NCI-H2081 treated with DMSO at 0.1 percent for 48 hours (cell line): ENCODE measurements at places on chromosomes 6 and 20.

DNA sequence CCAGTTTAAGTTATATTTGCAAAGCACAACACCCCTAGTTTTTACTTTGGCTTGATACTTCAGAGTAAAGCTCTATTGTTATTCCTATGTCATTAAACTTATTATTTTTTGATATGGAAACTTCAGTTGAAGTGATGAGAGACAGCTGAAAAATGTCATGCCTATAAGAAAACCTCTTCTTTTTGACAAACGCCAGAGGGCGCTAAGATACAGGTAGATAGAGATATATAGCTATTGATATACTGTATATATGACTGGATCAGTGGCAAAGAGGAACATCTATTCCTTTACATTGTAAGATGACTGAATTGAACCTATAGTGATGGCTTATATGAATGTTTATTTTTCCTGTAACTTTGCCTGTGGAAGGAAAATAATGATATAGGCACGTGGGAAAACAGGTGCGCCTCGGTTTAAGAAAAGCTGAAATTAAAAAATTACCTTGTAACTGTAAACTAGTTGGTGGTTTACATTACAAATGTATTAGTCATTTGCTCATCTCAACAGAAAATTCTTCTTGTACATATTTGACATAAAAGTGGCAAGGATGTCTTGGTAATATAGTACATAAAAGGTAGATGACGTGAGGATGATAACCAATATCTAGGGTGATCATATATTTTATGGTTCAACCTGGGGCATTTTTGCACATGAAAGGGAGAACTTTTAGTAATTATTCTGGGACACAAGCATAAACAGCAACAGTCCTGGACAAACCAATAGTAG is 74.1 kb downstream of the LAMA4 start:
- peak; percentile 27 for DNase-seq

GRCh38 chr20:32737371-32738223 is 5.7 kb downstream of the COMMD7 start:
- no peak for DNase-seq

DNA sequence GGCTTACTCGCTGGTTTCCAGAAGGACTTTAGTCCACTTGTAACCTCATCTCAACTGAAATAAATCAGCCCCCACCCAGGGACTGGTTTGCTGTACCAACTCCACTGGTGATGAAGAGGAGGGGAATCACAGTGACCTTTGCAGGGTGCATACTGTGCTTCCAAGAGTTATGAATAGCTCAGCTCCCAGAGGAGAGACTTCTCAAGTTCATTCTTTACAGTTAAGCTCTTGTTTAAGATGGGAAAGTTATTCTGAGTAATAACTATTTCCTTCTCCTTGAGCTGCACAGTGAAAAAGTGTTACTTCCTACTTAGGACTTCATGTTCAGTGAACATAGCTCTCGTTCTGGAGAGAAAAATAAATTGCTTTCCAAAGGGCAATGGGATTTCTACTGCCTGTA is 166.5 kb upstream of the ECI2 start:
- DNase-seq, result no peak

DNA sequence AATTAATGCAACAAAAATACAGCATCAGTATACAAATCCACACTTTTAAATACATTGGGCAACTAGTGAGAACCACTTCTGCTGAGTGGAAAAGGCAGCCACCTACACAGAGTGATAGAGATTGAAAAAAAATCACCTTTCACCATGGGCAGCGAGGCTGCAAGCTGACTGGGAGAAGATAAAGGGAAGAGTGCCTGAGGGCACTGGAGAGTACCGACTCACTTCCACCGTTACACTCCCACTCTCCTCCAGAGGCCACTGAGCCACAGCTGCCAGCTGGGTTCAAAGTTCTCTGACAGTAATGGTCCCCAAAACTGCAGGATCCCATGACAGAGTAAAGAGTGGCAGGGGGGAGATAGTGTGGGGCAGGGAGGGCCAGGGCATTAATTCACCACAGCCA is 24.1 kb downstream of the PXT1 start:
- no peak for DNase-seq

- no peak for DNase-seq
Measured at GRCh38 chr20:64035933-64036345, at the start of gene C20orf204. Gene C20orf204, plus strand, starts transcription at chr20:64036182. Its CDS starts 142 bp downstream, at chr20:64036324.

GRCh38 chr20:1619861-1620444 is at the start of gene SIRPB1:
Gene SIRPB1, minus strand, starts transcription at chr20:1620009. Its CDS starts 65 bp downstream, at chr20:1619944.
- DNase-seq, result no peak

DNA sequence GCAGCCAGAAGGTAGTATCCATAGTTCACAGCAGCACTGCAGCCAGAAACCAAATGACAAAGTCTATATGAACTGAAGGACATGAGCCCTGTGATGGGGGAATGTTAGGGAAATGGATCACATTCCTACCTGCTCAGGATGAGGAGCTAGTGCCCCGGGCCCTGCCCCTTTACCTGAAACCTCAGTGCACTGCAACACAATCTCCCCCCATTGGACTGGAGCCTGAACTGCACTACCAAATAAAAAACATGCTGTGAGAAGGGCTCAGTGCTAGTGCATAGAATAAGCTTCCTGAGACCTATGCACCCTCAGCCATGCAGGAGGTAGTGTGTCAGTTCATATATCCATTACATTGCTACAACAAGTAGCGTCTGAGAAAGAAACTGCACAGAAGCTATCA is 477.8 kb downstream of the HACE1 start:
- DNase-seq, result no peak

- no peak for DNase-seq
Measured at GRCh38 chr6:152068622-152069261, 261.3 kb downstream of the ESR1 start.

GRCh38 chr6:134468633-134469032 is 150.7 kb upstream of the SGK1 start:
- DNase-seq, result no peak

- no peak for DNase-seq
Measured at GRCh38 chr6:46453741-46454316, 37.4 kb downstream of the RCAN2 start.

GRCh38 chr20:53927990-53928389 is 142.4 kb downstream of the BCAS1 start:
- DNase-seq, result no peak

GRCh38 chr6:142728364-142728763 is 216.6 kb downstream of the HIVEP2 start:
- DNase-seq, result no peak

DNA sequence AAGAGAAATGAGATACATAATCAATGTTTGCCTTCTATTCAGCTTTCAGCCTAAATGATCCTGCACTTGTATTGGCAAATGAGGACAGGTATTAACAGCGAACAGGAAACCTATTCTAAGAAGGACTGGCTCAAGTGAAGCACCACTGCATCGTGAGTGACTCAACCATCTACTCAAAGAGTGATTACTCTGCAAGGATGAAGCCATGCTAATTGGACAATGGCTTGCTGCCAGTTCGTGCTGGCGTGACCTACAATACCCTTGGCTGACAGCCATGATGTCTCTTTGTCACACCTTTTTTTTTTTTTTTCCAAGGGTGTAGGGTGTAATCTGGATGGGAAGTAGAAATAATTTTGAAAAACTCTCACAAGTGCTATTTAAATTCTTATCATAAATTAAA is 104.9 kb downstream of the GJA10 start:
- peak; percentile 83 for DNase-seq

DNA sequence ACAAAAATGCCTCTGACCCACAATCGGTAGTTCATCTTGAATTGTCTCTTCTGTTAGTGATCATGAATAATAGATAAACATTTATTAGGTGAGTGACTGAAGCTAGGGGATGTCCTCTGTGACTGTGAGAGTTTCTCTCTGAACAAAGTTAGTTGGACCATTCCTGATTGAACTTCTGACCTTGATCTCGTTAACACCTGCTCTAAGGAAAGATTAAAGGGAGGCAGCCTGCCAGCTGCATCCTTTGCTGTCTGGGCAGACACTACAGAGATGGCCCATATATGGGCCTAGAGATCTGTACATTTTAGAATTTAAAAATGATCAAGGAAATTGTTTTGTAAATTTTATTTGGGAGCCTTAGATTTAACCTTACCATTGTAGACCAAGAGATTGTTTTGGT is 27.3 kb downstream of the MAPK14 start:
- DNase-seq, result no peak

DNA sequence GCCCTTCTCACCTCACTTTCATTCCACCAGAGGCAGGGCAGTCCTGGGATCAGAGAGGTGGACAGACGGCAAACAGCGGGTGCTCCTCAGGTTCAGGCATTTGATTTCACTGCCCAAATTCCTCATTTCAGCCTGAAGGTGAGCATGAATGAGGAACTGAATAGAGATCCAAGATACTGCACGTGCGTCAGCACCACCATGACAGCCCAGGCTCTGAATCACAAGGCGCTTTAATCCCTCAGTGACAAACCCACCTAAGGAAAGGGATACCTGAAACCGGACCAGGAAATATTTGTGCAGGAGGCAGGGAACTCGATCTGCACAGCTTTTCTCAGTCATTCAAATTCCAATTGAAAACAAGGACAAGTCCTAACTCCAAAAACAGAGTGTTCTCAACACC is 174.8 kb upstream of the HEY2 start:
- no peak for DNase-seq

DNA sequence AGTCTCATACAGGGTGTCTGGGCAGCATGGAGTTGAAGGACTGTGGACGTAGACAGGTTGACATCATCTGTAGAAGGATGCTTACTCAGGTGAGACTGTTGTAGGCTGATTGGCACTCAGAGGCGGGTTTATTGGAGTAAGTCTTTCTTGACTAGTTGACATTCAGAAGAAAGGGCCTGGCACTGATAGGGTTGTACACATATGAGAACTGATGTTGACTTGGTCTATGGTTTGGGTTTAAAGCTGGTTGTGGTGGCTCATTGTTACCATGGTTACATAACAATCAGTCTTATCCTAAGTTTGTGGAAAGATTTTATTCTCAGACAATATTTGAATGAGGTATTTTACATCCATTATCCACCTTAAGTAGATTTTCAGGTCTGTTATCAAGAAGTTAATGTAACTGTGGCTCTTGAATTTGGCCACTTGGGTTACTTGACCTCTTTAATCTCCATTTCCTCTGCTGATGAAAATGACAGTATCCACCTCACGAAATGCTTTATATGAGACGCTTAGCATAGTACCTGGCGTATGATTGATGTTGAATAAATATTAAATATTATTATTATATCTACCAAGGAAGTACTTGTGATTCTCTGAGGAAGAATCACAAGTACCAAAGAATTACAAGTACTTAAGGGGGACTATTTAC is 109.3 kb downstream of the DNAH8 start:
- DNase-seq, result no peak

- DNase-seq, result no peak
Measured at GRCh38 chr20:3980260-3981131, 34.9 kb downstream of the RNF24 start.

GRCh38 chr6:19369785-19370184 is 467.4 kb upstream of the ID4 start:
- DNase-seq, result no peak

DNA sequence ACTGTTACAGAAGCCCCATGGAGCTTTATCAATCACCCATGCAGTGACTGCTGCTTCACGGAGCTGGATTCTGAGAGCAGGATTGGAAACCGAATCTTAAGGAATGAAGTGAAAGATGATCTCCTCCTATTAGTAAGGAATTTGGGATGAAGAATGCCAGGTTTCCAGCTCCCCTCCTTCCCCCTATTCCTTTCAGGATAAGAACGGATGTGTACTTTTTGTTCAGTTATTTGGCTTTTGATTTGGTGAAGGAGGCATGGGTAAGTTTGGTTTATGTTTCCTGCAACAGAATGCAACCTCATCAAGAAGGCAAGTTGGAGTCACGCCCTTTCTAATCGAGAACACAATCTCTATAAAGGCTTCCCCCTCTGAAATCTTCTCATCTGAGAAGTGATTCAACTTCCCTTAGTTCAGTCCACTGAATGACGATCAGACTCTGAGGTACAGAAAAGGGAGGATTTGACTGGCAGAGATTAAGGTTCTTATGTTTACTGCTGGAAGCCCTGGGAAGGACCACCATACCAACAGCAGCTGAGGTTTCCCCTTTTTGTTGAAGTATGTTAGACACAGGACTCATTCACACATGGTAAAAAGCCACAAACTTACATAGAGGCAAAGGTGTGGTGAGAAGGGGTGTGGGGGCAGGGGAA is 5.5 kb downstream of the ELMO2 start:
- no peak for DNase-seq

DNA sequence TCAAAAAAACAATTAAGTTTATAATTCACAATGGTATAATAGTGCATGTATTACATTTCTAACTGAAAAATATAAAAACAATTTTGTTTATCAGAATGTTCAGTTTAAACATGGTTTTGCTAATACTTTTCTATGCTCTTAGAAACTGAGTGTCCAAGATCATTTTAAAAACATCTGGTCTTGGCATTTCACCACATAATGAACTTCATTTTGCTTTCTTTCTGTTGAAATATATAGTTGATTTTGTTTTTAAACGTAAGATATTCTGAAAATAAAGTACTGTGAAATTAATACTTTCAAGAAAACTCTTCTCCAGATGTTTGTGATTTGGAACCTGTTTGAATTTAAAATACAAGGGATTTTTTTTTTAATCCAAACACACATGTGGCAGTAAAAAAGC is 264.4 kb downstream of the COL12A1 start:
- no peak for DNase-seq

DNA sequence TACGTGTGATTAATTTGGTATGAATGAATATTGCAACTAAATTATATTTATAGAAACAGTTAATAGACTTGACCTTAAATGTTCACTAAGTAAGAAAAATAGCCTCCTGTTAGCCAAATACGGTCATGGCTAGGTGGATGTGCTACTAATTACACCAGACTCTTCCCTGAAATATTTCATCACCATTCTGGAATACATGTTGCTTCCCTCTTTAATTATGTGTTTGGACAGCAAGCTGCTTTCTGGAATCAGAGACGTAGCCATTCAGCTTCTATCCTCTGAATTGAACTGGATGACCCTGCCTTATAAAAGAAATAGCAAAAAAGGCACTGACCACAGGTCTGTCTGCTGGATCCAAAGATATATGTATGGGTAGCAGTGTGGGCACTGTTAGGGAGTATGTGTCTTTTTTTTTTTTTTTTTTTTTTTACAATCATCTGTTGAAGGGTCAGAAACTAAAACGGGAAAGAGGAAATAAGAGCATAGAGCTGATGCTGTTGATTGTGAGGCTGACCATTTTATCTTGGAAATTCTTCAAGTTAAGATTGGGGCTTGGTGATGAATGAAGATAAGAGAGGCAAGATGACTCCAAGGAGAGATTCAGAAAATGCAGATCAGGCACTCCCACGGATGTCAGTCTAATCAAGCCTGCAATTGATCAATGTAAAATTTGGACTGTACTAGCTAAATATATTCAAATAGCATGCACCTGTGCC is 283.2 kb upstream of the HSF2 start:
- no peak for DNase-seq

DNA sequence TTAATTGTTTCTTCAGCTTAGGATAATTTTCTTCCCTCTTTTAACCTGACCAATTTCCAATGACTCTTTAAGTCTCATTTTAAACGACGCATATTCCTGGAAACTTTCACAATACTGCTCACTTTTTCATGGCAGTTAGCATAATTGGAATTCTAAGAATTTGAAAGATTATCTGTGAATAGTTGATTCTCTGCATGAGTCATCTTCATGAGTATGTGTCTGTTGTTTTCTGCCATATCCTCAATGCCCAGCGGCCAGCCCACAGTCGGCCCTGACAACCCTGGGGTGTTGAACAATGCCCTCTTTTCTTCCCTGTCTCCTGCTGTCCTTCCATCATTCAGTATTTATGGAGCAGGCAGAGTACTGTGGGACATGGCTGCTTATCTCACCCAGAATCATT is 554.2 kb downstream of the CDH26 start:
- DNase-seq, result no peak

GRCh38 chr6:16146028-16146427 is 17.1 kb downstream of the MYLIP start:
- no peak for DNase-seq
